ENCODE measurements at places on chromosomes 6 and 20.

- no peak for DNase-seq
Observed at GRCh38 chr6:152240436-152240835, 396.7 kb downstream of the SYNE1 start.

DNA sequence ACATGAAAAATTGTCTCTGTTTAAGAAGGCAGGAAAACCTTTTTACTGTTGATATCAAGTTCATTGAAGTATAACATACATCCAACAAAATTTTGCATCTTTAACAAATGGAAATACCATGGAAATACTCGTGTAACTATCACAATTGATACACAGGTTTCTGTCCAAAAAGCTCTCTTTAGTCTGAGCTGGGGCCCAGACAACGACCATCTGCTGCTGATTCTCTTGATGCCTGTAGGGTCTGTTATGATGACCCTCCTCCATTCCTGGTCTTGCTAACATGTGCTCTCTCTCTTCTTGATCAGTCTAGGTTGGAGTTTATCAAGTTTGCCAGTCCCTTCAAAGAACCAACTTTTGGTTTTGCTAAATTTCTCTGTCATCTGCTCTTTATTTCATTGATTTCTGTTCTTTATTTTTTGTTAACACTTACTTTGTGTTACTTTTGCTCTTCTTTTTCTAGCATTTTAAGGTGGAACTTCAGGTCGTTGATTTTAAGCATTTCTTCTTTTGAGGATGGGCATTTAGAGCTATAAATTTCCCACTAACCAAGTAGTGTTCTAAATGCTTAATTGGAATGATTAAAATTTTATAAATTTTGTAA is 116.8 kb downstream of the PSMB1 start:
- DNase-seq: no peak

DNA sequence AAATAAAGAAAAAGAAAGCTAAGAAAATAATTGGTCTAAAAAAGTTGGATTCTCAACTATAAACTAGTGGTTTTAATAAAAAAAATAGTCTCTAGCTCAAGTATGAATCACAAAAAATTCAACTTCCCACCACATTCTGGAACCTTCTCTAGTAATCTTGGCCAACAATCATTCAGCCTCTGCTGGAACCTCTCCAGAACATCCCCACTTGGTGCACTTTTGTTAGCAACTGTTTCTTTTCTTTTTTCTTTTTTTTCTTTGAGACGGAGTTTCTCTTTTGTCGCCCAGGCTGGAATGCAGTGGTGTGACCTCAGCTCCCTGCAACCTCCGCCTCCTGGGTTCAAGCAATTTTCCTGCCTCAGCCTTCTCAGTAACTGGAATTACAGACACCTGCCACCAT is 35.7 kb downstream of the TXLNB start:
- DNase-seq: no peak

- no peak for DNase-seq
Observed at GRCh38 chr6:30645989-30646388, 944 bp upstream of the C6orf136 start.

GRCh38 chr6:86355271-86355670 is 582.1 kb upstream of the HTR1E start:
- DNase-seq: no peak

GRCh38 chr6:40912158-40912946 is 126.7 kb downstream of the UNC5CL start:
- DNase-seq: peak; percentile 16

DNA sequence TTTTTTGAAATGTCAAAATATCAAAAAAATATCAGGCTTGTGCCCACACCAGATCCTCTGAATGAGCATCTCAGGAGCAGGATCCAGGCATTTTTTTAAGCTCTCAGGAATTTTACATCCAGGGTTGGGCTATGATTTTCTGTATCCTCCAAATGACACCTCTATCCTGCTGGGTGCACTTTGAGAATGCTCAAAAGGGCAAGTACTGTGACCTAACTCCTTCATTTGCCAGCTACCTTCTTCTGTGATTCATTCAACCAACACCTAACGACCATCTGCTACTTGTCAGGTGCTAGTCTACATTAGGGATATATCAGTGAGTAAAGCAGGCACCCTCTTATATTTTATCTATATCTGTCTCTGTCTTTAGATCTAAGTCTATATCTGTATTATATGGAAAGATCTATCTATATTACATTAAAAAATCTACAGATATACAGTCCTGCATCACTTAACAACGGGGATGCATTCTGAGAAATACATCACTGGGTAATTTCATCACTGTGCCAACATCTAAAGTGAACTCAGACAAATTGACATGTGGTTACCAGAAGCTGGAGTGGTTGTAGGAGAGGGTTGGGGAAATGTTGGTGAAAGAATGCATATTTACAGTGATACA is 131.6 kb downstream of the KIF16B start:
- DNase-seq: no peak

DNA sequence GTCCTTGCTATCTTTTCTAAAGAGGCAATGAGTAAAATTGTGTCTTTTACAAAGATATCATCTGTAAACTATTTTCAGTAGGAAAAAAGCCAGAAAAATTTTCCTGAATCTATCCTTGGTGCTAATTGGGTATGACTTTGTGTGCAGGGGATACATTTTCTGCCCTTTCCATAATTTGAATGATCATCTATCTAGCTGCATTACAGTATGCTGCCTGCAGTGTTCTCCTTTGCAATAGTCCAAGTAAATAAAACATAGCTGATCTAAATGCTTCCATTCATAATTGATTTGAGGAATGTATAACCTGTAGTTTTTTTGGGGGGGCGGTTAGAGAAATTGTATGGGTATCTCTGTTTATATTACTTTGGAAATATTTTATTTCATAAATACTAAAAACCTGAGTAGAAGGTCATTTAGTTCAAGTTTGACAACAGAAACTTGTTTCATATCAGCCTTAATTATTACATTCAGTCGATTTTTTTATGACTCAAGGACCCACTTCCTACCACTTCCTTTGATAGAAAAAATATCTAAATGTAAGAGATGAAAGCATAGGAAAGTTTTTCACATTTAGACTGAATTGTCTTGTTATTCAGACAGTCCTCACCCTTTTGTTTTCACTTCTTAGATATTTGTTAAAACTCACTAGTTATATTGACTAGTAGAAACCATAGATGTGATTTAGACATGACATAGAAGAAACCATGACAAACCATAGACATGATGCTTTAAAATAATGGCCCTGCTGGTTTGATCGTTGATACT is 75.3 kb downstream of the AIG1 start:
- DNase-seq: no peak

GRCh38 chr6:56794421-56794820 is 151.7 kb upstream of the DST start:
- DNase-seq: no peak

GRCh38 chr6:162385980-162386379 is 341.6 kb downstream of the PRKN start:
- DNase-seq: no peak

DNA sequence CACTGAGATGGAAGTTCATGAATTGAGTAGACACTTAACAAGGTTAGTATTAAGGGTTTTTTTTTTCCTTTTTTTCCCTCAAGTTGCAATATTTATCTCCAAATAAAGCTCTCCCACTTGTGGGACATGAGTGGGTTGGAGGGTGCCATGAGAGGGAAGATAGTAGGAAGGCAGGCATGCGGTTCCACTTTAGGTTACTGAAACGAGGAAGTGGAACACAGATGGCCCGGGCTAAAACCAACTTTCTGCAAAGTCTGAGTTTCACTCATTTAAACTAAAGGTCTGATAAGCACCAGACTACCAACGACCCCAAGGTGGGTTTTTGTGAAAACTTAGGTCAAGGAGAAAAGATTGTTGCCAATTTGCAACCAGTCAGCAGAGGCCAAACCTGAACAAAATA is 42.2 kb downstream of the TBC1D7 start:
- DNase-seq: no peak

- DNase-seq: no peak
Observed at GRCh38 chr6:16031278-16031981, 97.5 kb upstream of the MYLIP start.

GRCh38 chr6:41278699-41279405 is 7.6 kb downstream of the TREM1 start:
- DNase-seq: peak; percentile 55

DNA sequence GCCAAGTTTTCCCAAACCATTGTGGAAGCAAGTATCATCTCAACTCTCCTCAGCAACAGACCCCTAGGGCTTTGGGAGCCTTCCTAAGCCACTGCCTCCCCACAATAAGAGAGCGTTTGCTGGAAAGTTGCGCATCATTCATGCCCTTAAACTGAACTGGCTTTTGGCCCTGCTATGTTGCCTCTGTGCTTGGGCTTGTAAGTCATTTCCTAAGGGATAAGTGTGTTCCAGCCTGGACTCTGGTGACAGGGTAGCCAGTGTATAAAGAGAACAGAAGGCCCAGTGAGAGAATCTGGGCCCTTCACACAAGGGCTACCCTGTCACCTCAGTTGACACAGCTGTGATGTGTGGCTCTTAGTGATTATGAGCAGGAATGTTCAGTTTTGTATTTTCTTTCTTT is 77.8 kb downstream of the COL9A1 start:
- no peak for DNase-seq

DNA sequence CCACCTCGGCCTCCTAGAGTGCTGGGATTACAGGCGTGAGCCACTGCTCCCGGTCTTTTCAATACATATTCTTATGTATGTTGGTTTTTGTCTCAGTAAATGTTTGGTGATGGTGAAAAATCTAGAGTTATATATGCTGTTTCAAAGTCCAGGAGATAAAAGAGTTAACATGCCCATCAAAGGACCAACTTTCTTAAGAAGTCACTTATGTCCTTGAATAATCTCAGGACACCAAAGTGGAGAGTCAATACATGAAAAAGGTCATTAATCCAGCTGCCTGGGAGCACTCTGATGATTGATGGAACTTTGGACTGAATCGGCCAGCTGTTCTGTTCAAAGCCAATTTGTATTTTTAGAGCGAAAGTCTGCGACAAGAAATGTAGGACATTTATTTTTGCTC is 59.8 kb upstream of the HDAC2 start:
- DNase-seq: no peak

DNA sequence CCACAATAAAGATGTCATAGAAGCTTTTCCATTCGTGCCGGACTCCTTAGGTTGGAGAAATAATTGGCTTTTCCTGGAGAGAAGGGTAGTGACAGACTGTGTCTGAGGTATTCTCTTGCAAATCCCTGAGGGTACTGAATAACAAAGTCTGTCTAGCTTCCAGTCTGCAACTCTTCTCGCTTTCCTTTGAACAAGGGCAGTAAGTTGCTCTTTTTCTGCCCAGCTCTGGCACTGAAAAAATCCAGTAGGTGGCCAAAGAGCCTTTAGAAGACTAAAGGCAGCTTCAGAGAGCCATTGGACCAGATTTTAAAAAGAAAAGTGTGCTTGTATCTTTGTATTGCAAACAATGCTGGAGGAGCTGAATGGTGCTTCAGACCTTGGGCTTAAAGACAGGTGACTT is 20.7 kb upstream of the RREB1 start:
- DNase-seq: no peak

GRCh38 chr6:111228094-111228493 is 140.8 kb downstream of the SLC16A10 start:
- DNase-seq: no peak

- no peak for DNase-seq
Observed at GRCh38 chr20:13173201-13173600, 47.9 kb upstream of the ISM1 start.

DNA sequence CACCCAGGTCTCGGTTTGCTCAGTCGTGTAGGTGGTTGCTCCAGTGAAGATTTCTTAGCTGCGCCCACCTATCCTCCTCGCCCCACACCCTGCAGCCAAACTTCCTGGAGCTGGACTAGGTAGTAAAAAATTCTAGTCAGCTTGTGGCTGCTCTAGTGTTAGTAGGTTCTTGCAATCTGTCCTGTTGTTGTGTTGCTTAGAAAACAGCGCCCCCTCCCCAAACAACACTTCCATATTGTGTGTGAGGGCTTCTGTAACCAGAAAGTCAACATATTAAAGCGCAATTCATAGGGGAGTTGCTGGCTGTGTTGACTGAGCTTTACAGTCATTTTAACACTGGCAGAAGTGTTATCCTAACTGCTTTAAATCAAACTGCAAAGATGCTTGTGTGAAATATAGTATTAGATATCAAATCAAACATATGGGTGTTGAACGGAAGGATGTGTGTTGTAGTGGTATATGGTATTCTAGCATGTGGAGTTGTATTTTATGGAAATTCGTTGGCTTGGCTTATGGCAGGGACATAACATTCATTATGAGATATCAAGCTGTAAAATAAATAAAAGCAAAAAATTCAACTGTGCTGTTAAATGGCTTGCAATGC is 122.5 kb downstream of the ARID1B start:
- DNase-seq: no peak

- DNase-seq: no peak
Observed at GRCh38 chr6:12950976-12951375, 234.4 kb downstream of the PHACTR1 start.

DNA sequence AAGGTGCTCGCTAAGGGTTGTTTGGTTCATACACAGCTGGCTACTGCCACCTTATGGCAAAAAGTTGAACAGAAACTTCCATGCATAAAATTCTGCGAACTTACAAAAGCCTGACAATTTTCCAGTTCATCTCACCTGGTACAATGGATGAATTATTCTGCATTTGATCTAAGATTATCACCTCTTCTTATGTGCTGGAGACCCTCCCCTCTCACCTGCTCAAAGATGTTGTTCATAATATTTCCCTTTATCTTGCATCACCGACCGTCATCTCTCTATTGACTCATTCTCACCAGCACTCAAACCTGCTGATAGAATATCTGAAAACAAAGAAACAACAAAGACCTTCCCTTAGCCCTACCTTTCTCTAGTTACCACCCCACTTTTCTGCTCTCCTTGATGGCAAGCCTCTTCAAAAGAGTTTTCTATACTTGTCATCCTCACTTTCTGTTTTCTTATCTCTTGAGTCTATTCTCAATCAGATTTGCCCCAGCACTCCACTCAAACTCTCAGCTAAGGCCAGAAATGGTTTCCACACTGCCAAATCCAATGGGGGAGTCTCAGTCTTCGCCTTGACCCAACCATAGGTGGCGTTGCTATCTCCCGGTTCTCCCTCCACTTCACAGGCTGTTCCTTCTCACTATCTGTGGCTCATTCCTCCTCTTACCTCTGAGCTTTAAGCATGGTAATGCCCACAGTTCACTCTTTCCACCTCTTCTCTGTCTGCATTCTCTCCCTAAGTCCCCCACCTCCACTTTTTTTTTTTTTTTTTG is 25.8 kb downstream of the SNRNP48 start:
- DNase-seq: peak; percentile 7

DNA sequence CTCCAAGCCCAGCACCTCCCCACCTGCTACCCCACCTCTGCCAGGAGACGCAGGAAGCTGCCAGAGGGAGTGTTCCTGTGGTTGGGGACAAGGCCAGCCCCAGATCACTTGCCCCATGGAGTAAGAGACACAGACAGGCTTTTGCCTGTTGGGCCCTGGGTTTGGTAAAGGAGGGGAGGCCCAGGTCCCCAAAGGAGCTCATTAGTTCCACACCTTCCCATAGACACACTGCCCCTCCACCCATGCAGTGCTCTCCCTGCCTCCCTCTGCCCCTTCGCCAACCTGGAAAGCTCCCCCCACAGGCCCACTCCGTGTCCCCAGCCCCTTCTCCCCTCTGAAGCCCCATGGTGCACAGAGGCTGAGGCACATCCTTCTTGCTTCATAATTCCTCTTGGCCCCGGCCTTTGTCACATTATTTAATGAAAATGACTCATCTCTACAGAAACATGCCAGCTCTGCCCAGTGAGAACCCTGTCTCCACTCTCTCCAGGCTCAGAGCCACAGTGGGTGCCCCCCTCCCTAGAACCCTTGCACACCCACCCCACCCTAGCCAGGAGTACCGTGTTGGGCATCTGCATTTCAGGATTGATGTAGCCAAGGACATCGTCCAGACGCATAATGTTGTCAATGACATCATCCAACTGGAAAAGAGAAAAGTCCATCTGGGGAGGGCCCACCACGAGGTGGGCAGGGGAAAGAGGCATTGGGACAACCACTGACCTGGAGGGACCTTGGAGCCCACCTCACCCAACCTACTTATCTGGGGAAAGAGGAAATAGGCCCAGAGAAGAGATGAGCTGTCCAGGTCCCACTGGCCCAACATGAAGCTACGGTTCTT is 46.0 kb downstream of the TFEB start:
- DNase-seq: no peak

Data from stimulated activated CD4-positive, alpha-beta T cell treated with anti-CD3 and anti-CD28 coated beads, Interleukin-4, amount 100 ng/mL, for 48 hours (primary cell).